ENCODE measurements at places on chromosomes 7 and 10. TPM values are rescaled to one million over a fixed set of nuclear protein-coding genes. Genes with fewer than 3 reads are reported as not detected.

The ACSL5 gene
- total RNA-seq: 14.1 TPM

GRCh38 chr7:92704858-92705257 lies 114.7 kb upstream of the FAM133B start:
- DNase-seq: no peak

- DNase-seq: no peak
These were observed 876 bp downstream of the GNAI1 start for GRCh38 chr7:80135309-80136104.

DNA sequence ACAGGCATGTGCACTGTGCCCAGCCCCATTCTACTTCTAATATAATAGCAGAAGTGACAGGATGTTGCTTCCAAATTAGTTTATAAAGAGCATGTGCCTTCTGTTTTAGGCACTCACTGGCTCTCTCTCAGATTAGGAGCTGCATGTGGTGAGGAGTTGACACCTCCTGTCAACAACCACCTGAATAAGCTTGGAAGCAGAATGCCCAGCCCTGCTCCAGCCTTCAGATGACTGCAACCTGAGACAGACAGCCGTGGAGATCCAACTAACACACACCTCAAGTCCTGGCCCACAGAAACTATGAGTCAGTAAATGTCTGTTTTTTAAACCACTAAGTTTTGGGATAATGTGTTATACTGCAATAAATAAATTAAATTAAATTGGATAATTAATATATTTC lies 54.5 kb downstream of the PARD3 start:
- DNase-seq: peak; percentile 52

DNA sequence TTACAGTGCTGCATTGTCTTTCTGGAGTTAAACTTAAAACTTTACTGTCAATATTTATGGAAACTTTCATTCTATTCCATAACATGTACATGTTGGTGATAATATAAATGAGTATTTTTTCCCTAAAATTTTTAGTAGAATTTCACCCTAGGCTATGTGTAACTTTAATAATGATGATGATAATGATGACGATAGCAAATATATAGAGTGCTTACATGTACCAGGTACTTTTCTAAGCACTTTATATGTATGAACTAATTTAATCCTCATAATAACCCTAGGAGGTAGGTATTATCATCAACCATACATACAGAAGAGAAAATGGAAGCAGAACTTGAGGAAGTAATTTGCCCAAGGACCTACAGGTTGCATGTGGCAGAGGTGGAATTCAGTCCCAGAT lies 85.6 kb downstream of the LRRTM3 start:
- no peak for DNase-seq

GRCh38 chr7:34672430-34672829 lies 14.4 kb downstream of the NPSR1 start:
- DNase-seq: no peak

GRCh38 chr7:45626441-45627430 lies 52.6 kb downstream of the ADCY1 start:
- DNase-seq: no peak

- no peak for DNase-seq
These were observed 10.1 kb upstream of the INPP5A start for GRCh38 chr10:132527339-132528063.

- DNase-seq: no peak
These were observed 136.0 kb downstream of the MYOF start for GRCh38 chr10:93346108-93346507.

DNA sequence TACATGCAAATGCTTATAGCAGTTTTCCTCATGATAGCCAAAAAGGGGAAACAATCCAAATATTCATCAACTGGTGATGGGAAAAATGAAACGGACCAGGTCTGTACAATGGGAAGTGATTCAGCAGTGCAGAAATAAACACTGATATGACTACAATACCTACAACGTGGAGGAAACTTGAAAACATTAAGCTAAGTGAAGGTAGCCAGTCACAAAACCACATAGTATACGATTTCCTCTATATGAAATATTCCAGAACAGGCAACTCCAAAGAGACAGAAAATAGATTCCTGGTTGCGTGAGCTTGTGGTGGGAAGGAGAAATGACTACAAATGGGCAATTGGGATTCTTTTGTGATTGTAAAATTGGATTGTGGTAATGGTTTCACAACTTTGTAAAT lies 263.1 kb upstream of the PITRM1 start:
- DNase-seq: no peak

- no peak for DNase-seq
These were observed 2.8 kb downstream of the RBM33 start for GRCh38 chr7:155647302-155647701.

GRCh38 chr10:285216-285615 lies 150.0 kb downstream of the ZMYND11 start:
- DNase-seq: no peak

DNA sequence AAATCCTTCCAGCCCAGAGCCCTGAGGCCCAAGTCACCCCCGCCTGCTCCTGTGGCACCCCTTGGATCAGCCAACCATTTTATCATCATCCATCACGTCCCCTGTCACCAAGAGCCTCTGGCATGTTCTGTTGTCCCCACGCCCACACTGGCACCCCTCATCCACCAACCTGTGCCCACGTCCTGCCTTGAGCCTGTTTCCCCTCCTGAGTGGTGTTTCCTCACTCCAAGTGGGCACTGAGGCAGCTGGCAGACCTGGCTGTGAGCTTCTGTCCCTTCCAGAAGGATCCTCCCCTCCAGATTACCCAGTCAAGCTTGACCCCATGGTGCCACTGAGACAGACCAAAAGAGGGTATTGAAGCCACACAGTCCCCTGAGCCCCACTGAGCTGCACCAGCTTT lies 71.4 kb upstream of the ANTXRL start:
- DNase-seq: no peak

GRCh38 chr10:88389456-88389855 lies 193.7 kb downstream of the RNLS start:
- peak; percentile 40 for DNase-seq

GRCh38 chr10:80465839-80466590 lies 11.9 kb downstream of the TSPAN14 start:
- no peak for DNase-seq

- no peak for DNase-seq
These were observed 98.0 kb downstream of the TEX36 start for GRCh38 chr10:125584954-125585353.

The GPR15LG gene
- total RNA-seq: not detected

DNA sequence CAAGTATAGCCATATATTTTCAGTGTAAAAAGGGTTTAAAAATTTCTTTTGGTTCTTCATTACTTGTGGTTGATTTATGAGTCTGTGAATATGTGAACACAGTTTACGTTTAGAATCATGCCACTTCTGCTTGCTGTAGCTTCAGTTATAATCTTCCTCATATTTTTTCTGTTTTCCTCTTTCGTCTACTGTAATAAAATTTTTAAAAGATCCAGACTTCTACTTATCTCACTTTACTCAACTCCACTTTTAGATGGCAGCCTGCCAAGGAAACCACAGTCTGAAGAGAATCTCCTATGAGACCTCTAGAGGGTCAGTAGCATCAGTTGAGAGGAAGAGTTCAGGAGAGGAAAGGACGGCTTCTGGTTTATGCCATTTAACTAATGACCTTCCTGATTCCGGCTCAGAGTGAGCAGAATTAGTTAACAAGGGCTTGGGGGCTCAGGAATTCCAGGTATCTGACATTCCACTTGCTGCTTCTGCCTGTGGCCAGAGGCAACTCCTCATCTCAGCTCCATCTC lies 21.4 kb downstream of the CREB5 start:
- DNase-seq: no peak

GRCh38 chr10:114033566-114033965 lies 10.1 kb upstream of the ADRB1 start:
- DNase-seq: no peak

DNA sequence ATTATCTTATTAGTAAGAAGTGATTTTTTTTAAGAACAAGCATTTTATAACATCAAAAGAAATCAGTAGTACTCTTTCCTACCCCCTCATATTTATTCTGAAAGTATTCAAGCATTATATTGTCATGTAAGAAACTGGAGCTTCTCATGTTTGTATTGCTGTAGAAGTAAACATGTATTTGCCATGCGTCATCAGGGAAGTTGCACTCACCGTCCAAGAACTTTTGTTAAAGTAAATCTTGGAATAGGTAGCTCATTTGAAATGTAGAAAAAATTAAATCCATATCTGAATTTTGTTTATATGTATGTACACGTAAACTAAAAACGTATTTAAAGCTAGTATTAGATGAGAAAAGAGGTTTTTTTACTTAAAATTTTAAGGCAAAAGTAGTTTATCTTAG lies 96.8 kb downstream of the PTEN start:
- DNase-seq: no peak

GRCh38 chr10:82267465-82267864 lies 392.5 kb downstream of the NRG3 start:
- DNase-seq: no peak

The PLEKHS1 gene
- total RNA-seq: not detected

DNA sequence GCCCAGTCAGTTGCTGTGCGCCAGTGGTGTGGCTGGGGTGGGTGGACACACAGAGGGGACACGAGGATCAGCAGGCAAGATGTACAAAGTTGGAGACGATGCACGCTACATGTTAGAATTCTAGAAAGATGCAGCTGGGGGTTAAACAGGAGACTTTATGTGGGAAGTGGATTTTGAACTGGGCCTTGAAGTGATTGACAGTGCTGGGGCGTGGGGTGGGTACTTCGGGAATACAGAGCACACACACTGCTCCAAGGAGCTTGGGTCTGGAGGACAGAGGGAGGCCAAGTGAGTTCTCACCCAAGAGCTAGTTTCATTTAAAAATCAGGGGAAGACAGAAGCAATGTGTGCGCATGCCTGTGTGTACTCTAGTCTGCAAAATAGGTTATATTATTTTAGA lies 87.1 kb downstream of the CREM start:
- DNase-seq: no peak
